ENCODE measurements at places on chromosomes 3 and 15.
A peak's percentile ranks its signal among the peaks of the same experiment; 100 is the strongest.

- no peak for DNase-seq
These were observed 3.7 kb upstream of the SLC41A3 start for GRCh38 chr3:126087552-126088175.

DNA sequence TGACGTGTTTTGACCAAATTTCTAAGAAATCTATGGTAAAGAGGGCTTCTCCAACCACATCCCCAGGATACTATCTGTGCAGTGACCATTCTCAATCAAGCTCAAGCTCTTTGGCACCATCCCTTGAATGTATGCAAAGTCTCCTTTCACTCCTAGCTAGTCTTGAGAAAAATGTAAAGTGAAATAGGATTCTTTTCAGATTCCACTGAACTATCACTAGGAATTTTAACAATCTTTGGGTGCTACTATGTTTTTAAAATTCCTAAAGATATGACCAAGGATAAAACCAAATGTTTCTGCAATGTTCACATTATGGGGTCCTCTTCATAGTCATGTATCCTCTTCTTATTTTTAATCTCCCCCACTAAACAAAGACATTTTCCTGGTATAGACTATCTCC is 107.8 kb downstream of the TMCO5A start:
- DNase-seq = no peak

DNA sequence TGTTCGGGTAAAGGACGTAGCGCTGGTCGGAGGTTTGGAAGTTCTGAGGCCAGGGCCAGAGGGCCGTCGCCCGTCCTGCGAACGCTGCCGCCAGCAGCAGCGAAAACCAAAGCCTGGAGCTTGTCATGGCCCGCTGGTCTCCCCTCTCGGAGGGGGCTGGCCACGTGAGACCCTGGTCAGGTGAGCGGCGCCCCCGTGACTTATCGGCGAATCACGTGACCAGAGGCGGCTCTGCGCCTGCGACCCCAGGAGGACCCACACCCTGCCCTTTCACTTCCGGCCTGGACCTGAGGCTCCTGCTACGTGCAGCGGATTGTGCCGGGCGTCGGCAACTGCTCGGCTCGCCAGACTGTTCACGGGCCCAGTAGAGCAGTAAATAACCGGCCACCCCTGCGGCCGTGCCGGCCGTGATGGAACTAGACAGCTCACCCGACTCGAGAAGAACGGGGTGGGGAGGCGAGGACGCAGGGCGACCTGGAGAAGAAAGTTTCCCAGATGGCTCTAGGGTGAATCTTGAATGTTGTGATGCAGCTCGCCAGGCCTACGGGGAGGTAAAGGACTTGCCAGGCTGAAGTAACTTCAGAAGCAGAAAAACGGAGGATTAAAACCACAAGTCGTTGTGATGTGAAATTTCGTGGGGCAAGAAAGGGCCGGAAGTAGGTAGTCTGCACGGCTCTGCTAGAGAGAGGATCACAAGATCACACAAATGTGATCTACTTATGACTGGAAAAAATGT is at the start of gene HEXA:
TSS of gene HEXA (minus strand) at position 169 of the 736 bp plus-strand sequence. CDS start at position 127, 42 bp downstream.
- DNase-seq = peak; percentile 81

GRCh38 chr15:61227269-61227949 is 1.7 kb downstream of the RORA start:
- DNase-seq = peak; percentile 41

GRCh38 chr3:62875558-62876002 is 364 bp upstream of the CADPS start:
- no peak for DNase-seq

GRCh38 chr3:174083706-174084105 is 686.2 kb downstream of the NLGN1 start:
- no peak for DNase-seq

- no peak for DNase-seq
These were observed 4.9 kb upstream of the PCYT1A start for GRCh38 chr3:196292286-196292923.

GRCh38 chr15:80898040-80898439 is 91.6 kb downstream of the MESD start:
- DNase-seq = no peak
